Left colon (tissue), 2 donors: ENCODE measurements at places on chromosomes 11 and 22.

DNA sequence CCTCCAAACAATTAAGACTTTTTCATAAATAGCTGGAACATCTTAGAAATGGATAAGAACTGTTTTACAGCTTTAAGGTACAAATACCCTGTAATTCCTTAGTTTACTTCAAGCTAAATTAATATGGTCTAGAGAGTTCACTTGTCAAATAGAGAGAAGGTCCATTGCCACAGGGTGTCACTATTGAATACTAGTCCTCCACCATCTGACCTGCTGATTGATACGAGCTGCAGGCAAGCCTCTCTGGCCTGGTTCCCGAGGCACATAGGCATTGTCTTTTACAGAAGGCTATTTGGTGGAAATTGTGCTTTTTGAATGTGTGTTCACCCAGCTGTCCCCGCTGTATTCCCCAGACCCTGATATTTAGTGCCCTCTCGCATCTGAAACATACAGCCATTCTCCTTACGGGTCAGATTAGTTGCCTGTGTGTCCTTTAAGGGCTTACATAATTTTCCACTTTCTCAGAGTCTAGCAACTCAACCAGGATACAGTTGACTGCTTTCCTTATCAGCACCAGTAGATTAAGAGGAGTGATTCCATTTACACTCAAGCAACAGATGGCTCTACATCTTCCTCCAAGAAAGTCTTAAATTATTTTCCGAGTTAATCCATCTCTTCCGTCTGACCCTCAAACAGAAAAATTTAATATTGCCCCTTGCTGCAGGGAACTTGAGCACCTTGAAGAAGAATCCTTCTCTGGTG lies 788.8 kb upstream of the FAT3 start:
- DNase-seq = no peak

GRCh38 chr22:36330655-36331305 lies 57.0 kb downstream of the MYH9 start:
- no peak for DNase-seq

GRCh38 chr11:17985517-17985916 lies 27.3 kb downstream of the SERGEF start:
- no peak for DNase-seq

DNA sequence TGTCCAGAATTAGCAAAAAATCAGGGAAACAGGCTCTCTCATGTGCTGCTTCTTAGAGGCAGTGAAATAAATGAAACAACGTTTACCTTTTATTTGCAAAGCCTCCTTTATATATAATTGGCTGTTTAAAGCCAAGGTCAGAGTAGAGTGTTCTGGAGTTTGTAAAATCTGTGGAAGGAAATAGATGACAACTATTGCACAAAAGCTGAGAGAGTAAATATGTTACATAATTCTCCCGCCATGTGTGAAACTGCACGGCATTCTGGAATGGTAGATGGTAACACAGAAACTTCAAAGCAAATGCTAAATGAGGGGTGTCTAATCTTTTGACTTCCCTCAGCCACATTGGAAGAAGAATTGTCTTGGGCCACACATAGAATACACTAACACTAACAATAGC lies 51.5 kb upstream of the FGF3 start:
- no peak for DNase-seq

GRCh38 chr22:36110306-36110881 lies 50.2 kb downstream of the APOL3 start:
- no peak for DNase-seq

DNA sequence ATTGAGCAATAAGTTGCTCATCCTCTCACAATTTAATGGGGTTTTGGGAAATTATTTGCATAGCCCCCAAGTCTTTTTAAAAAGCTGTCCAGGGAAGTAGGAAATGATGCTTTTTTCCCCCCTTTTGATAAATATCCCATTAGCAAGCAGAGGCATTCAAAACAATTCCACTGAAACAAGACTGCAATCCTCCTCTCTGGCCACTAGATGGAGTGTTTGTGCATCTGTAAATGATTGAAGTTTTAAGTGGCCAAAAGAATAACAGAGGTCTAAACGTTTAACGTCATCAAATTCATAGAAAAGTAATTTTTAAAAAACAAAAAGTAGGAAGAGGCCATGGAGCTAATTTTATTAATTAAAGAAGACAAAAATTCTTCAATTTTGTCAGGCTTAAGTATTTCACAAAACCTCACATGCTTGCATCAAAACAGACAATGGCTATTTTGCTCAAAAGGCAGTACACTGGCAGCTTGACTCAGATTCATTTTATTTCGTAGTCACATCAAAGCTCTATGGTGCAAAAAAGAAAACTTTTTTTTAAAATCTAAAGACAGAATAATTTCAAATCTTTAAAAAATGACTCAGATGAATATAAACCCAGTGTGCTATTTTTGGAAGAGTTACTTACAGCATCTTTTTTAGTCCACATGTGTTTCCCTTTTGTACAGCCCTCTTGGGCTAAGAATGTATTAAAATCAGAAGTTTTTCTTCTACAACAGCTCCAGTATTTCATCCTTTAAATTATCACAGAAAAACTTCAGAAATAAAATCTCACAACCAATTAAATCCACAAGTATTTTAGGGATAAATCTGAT lies 17.8 kb downstream of the CHORDC1 start:
- no peak for DNase-seq

DNA sequence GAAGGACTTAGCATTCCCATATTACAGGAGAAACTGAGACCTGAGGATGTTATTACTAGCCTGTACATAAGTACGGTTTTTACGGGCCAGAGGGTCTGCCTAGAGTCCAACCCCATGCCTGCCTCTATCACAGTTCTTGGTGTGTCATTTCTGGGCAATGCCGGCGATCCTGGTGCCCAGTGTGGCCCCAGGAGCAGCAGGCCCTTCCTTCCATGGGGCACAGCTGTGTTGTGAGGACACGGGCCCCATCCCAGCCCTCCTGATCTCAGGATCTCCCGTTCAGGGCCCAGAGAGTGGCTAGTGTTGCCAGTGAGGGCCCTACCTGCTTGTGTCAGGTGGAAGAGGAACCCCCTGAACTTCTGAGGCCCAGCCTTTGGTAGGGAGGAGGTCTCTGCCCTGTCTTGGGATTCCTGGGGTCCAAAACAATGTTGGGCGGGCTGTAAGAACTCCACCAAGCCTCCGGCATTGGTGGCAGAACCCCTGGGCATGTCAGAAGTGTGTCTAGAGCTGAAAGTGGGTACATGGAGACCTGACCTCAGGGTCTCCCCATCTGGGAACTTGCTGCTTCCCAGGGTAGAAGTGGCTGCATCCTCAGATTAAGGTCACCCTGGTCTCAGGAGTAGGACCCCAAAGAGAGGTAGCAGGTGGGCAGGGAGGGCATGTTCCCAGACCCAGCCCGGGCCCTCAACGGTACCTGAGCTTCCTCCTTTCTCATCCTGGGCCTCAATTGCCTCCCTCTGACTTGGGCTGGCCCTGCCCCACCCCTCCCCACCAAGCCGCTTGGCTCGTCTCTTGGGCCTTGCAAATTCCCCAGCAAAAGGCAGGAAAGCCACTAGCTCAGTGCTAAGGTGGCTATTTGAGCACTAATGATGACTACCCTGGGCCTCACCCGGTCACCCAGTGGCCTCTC lies 74.6 kb upstream of the KCNQ1OT1 start:
- no peak for DNase-seq

- no peak for DNase-seq
These were observed 11.6 kb downstream of the OTUB1 start for GRCh38 chr11:63997801-63998337.

GRCh38 chr11:78788533-78788932 lies 213.9 kb upstream of the NARS2 start:
- DNase-seq = no peak
